ENCODE measurements at places on chromosomes 1 and 21.

- no peak overlapping the region for H3K27ac ChIP-seq
- H3K4me3 ChIP-seq, result no peak overlapping the region
- no peak for DNase-seq
- no peaks in the 10 kb centered on the region for H3K36me3 ChIP-seq
- no peaks in the 10 kb centered on the region for H3K27me3 ChIP-seq
- H3K4me1 ChIP-seq, result no peaks in the 10 kb centered on the region
Observed at GRCh38 chr1:184574588-184574987, 180.1 kb downstream of the EDEM3 start.

GRCh38 chr21:29658177-29658933 lies 281.4 kb downstream of the GRIK1 start:
- no peaks in the 10 kb centered on the region for H3K36me3 ChIP-seq
- no peaks in the 10 kb centered on the region for H3K4me1 ChIP-seq
- H3K27me3 ChIP-seq, result no peaks in the 10 kb centered on the region

DNA sequence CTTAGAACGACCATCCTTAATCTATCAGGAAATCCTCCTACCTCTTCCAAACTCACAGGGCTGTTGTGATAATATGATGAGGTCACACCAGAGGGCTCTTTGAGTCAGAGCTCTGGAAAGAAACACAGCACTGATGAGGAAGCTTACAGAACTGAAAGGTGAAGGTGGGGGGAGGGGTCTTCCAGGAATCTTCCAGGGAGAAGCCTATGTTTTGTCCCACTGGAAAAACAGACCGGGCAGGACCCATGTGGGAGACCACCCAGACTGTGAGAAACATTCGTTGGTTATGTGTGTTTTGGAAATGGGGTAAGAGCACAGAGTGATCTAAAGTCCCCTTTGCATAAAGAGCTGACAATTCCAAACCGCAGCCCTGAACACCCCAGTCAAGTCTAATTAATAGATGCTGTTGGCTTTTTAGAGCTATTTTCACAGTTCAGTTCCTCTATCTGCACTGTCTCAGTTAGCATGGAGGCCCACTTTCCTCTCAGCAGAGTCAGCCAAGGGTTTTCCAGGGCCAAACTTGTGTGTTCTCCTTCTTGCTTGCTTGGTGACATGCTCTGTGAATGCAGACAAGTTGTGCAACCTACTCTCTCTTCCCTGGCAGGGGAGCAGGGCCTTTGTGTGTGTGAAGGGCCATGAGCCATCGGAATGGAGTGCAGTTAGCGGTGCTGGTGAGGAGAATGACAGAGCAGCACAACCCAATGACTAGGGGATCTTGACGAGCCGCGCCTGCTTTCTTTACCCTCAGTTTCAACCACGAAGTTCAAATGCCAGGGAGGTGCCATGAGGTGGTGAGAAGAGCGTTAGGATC lies 12.3 kb downstream of the PHLDA3 start:
- H3K27me3 ChIP-seq, result no peaks in the 10 kb centered on the region
- no peaks in the 10 kb centered on the region for H3K36me3 ChIP-seq
- H3K4me3 ChIP-seq, result no peak overlapping the region
- no peak overlapping the region for H3K27ac ChIP-seq
- DNase-seq, result no peak

GRCh38 chr1:78104322-78104721 lies 58.6 kb downstream of the GIPC2 start:
- no peak for DNase-seq
- H3K4me1 ChIP-seq, result no peaks in the 10 kb centered on the region
- H3K27ac ChIP-seq, result no peak overlapping the region

- no peaks in the 10 kb centered on the region for H3K27me3 ChIP-seq
- no peaks in the 10 kb centered on the region for H3K36me3 ChIP-seq
- DNase-seq, result no peak
- H3K4me3 ChIP-seq, result no peak overlapping the region
- H3K4me1 ChIP-seq, result no peaks in the 10 kb centered on the region
- H3K27ac ChIP-seq, result no peak overlapping the region
Observed at GRCh38 chr1:53130598-53130877, 11.9 kb downstream of the SLC1A7 start.

GRCh38 chr1:79550402-79550801 lies 543.9 kb upstream of the ADGRL4 start:
- H3K27ac ChIP-seq, result no peak overlapping the region
- no peaks in the 10 kb centered on the region for H3K4me1 ChIP-seq
- H3K27me3 ChIP-seq, result no peaks in the 10 kb centered on the region
- no peak for DNase-seq
- H3K4me3 ChIP-seq, result no peak overlapping the region
- H3K36me3 ChIP-seq, result no peaks in the 10 kb centered on the region

DNA sequence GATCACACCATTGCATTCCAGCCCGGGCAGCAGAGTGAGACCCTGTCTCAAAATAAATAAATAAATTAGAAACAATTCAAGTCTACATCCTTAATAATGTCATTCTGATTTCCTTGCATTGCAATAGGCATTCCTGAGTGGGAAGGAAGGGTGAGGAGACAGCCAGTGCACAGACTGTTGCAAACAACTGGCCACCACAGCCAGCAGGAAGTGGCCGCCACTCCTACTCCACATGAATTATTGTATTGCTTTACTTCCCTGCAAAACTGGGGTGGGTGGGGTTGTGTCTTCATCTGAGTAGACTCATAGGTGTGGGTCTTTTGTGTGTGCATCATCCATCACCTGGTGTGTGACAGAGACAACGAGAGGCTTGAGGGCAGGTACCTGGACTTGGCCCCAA lies 60.1 kb downstream of the OPTC start:
- H3K4me1 ChIP-seq, result no peaks in the 10 kb centered on the region
- H3K27ac ChIP-seq, result no peak overlapping the region
- DNase-seq, result no peak
- H3K36me3 ChIP-seq, result no peaks in the 10 kb centered on the region
- no peaks in the 10 kb centered on the region for H3K27me3 ChIP-seq

DNA sequence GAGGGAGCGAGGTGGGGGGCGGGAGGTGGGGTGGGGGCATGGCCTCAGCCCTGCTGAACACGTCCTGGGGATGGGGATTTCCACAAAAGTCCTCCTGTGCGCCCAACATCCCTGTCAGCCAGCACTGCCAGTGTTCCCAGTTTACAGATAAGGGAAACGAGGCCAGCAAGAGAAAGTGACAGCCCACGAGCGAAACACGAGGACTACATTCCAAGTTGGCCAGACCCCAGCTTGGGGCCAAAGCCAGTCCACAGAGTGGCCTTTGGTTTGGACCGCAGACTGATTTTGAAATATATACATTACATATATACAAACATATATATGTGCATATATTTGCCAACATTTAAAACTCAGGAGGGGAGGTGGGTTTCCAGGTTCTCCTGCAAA lies 5.0 kb downstream of the FBXO2 start:
- no peaks in the 10 kb centered on the region for H3K27me3 ChIP-seq
- no peak for DNase-seq
- no peak overlapping the region for H3K4me3 ChIP-seq
- no peaks in the 10 kb centered on the region for H3K36me3 ChIP-seq

Data from naive thymus-derived CD4-positive, alpha-beta T cell (primary cell).